Activated CD8-positive, alpha-beta memory T cell treated with anti-CD3 and anti-CD28 coated beads for 48 hours (primary cell): ENCODE measurements at places on chromosomes 2 and 18.

DNA sequence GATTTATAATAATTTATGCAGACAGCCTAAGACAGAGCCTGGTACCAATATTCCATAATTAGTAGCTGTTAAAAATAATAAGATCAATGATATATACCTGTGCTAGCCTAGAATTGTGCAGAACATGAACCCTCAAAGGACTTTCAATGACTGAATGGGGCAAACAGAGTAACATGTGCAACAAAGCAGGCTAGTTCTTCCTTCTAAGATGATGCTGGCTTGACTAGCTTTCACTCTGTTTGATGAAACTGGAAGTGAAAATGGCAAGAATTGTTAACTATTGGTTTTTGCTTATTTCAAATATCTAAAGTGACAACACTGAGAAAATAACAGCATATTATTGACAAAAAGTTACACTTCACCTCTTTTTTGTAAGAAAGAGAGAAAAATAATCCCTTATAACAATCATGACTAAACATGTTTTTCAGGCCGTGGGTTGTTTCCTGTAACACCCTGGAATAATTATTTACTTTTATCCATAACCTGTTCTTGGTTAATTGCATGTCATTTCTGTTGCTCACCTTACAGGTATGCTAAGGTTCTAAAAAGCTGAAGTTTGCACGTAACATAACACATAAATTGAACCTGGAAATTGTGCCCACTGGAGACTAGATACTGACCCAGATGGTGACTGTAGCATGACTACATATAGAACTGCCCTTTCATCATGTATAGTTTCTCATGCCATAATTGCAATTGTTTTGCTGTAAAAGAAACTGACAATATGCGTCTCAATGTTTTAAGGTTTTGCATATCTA is 108.7 kb downstream of the C18orf54 start:
- DNase-seq = no peak

DNA sequence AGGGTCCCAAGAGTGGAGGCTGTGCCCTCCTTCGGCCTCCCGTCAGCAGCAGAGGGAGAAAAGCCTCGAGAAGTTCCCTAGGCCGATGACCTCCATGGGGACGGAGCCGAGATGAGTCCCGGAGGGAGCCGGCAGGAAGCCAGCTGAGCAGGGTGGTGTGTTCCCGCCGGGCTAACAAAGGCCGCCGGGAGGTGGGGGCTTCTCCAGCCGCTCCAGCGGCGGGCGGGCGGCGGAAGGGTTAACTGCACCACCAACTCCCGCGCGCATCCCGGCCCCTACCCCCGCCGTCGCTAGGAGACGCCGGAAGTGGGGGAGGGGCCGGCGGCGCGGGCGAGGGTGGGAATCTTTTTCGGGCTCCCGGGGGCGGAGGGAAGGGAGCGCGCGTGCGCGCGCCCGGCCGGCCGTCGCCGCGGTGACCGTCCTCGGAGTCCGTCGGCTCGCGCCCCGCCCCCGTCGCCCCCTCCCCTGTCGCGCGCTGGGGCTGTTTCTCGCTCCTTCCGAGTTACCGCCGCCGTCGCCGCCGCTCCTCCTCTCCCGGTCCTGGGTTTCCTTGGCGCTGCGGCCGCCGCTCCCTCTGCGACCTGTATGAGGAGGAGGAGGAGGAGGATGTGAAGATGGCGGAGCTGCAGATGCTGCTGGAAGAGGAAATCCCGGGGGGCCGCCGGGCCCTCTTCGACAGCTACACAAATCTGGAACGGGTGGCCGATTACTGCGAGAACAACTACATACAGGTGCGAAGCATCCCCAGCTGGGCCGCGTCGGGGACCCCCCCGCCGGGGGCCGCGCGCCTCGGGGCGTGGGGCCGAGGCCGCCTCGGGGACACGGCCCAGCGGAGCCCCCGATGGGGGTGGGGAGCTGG is at the start of gene ABI2:
TSS of gene ABI2 (plus strand) at position 494 of the 859 bp plus-strand sequence. CDS start at position 615, 121 bp downstream.
- DNase-seq = peak; percentile 53

DNA sequence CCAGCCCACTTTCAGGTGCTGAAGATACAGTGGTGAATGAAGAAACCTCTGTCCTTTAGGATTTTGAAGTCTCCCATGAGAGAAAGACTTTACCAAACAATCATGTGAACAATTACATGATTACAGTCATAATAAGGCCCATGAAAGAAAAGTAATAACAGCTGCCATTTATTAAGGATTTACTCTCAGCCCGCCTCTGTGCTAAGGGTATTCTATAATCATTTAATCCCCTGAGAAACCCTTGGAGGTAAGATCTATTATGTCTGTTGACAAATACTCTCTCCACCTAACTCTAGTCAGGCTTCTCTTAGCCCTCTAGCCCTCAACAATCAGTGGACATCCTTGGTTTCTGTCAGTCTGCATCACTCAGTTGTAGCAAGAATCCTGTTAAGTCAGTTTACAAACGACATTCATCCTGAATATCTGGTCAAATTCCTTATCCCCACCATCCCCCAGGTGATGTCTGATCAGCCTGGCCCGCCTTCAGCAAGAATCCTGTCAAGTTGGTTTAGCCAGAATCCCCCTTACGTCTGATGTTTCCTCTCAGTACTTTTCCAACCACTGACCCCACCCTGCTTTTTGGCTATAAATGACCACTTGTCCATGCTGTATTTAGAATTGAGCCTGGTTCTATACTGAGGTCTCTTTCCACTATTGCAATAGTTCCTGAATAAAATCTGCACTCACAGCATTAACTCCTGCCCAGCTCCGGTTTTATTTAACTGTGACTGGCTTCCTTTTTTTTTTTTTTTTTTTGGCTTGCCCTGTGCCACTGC is 12.2 kb upstream of the SOCS6 start:
- DNase-seq = no peak

- no peak for DNase-seq
Measured at GRCh38 chr2:18067588-18068384, 189.3 kb downstream of the KCNS3 start.

DNA sequence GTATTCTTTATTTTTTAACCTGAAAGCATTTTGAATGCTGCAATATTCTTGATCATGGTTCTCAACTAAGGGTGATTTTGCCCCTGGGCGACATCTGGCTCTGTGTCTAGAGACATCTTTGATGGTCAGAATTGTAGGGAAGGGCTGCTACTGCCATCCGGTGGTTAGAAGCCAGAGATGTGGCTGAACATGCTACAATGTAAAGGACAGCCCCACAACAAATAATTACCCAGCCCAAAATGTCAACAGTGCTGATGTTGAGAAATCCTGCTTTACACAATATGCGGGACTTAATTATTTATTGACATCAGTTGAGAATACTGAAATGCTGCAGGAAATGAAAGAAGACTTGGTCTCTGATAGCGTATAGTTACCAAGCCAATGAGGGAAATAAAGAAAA is 37.5 kb upstream of the SERPINB2 start:
- DNase-seq = no peak

- DNase-seq = no peak
Measured at GRCh38 chr2:217065695-217066405, 206.0 kb upstream of the TNP1 start.

DNA sequence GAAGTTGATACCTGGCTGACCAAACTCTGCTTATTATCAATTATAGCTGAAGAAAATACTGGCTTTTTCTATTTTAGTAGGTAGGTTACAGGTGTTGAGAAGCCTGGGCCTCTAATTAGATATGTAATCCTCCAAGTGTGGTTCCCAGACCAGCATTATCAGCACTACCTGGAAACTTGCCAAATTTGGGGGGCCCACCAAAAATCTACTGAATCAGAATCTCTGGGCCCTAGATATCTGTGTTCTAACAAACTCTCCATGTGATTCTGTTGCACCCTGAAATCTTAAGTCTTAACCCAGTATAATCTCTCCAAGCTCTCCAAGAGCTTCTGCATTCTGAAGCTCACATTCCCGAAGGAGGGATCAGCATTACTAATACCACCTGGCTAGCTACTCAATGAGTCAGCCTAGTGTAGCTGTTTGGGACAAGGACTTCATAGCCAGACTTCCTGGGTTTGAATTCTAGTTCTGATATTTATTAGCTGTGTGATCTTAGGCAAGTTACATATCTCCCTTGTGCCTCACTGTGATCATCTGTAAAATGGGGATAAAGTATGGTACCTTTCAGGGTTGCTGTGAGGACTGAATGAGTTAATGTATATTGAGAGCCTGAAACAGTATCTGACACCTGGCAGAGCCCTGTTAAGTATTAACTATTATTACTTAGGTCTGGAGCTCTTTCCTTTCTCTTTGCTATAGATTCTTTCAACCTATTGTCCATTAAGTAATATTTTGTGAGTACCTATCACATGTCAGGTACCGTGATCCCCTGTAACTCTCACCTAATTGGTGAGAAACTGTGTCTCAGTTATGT is 94.1 kb upstream of the CD302 start:
- no peak for DNase-seq

DNA sequence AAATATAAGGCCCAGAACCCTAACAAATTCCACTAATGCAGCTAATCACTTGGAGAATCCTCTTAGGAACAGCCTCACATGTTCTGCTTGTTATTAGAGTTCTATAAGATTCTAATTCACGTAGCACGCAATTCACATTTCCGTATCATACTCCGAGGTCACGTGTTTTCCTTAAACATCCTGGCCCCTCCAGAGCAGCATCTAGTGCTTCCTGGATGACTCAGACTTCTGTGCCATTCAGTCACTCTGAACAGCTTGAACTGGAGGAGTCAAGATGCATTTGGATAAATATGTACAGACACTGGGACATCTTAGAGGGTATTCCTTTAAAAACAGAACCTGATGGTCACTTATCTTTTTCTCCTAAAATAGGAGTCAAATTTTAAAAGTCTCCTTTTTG is 156.5 kb downstream of the MYO5B start:
- DNase-seq = no peak

- DNase-seq = no peak
Measured at GRCh38 chr18:44178476-44178875, 502.2 kb upstream of the SETBP1 start.

DNA sequence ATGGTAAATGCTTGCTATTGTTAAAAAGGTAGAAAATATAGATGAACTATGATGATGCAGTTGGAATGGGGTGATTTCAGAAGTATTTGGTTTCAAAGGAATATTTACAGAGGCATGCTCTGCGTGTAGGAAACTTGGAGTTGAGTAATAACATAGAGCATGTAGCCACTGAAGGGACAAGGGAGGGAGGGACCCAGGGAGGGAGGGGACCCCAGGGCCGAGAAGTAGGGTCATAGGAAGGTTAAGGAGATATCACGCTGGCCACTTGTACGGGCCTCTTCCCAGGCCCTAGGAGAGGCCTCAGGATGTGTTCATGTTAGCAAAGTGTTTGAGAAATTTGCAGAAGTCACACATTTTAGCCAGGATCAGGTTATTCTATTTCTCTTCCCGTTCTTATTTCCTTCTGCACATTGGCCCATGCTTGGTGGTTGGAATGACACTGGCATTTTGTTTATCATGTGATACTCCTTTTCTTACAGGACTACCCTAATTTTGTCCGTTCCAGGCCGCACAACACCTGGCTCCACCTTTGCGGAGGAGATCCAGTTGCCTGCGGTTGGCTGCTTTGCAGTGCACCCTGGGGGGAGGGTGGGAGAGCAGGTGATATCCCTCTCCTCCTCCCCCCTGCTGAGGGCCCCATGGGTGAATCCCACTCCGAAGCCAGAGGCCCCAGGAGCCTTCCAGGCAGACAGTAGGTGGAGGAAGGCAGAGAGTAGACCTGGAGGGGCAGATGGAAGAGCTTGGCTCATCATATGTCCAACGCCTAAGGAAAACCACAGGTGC is 16.9 kb upstream of the ACKR3 start:
- no peak for DNase-seq

GRCh38 chr2:1305342-1306013 is 107.8 kb upstream of the TPO start:
- DNase-seq = no peak

DNA sequence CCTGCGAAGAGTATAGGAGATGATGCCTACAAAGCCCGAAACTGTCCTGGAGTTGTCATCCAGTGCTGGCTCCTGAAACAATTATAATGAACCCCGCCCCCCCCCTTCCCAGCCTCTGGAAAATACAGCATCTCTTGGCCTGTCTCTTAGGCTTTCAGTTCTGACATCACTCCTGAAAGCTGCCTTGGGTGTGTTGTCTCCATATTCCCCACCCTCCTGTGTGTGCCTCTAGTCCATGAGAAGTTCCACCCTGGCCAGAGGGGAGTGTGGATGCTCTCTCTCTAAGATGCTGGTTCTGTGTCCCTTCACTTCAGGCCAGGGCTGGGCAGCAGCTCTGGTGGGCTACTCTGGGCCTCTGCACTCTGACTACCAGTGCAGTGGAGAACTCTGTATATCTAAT is 58.9 kb upstream of the TGFA start:
- no peak for DNase-seq

DNA sequence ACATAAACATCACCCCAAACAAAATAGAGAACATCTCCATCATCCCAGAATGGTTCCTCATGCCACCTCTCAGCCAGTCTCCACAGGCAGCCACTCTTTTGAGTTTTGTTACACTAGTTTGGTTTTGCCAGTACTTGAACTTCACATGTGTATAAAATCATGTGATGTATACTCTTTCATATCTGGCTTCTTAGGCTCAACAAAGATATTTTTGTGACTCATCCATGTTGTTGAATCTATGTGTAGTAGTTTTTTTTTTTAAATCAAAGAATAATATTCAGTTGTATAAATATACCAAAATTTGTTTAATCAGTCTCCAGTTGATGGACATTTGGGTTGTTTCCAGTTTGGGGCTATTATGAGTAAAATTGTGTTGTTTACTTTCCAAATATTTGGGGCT is 75.9 kb downstream of the PMS1 start:
- no peak for DNase-seq

DNA sequence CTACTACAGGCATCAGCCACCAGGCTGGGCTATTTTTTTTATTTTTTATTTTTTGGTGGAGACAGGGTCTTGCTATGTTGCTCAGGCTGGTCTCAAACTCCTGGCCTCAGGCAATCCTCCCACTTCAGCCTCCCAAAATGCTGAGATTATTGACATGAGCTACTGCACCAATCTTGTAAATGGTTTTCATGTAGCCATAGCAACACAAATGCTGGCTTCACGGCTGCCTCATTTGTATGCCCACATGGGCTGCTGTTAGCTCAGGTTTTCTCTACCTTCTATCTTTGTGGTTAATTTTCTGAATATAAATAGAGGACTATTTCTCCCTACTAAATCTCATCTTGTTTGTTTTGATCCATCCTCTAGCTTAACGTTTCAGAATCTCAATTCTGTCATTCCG is 58.2 kb downstream of the PLEKHM3 start:
- no peak for DNase-seq

DNA sequence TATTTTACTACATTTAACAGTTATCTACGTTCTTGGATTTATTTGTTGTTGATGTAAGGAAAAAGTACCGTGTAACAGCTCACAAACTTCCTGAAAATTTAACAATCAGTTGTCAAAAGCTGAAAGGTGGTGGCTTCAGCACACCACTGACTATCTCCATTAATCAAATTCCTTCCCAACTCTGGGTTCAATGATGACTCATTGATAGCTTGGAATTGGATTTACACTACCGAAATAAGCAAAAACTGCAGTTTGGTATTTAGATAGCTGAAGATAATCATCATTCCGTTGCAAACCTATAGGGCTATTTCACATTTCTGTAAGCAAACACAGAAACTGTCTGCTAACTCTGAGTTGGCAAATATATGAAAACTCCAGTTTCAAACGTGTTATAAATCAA is 322.3 kb upstream of the TFPI start:
- DNase-seq = no peak

- DNase-seq = no peak
Measured at GRCh38 chr2:142323206-142323605, 192.4 kb upstream of the LRP1B start.

GRCh38 chr2:50345701-50346591 is 686.0 kb downstream of the NRXN1 start:
- DNase-seq = no peak
